ENCODE measurements at places on chromosomes 12 and 14.

DNA sequence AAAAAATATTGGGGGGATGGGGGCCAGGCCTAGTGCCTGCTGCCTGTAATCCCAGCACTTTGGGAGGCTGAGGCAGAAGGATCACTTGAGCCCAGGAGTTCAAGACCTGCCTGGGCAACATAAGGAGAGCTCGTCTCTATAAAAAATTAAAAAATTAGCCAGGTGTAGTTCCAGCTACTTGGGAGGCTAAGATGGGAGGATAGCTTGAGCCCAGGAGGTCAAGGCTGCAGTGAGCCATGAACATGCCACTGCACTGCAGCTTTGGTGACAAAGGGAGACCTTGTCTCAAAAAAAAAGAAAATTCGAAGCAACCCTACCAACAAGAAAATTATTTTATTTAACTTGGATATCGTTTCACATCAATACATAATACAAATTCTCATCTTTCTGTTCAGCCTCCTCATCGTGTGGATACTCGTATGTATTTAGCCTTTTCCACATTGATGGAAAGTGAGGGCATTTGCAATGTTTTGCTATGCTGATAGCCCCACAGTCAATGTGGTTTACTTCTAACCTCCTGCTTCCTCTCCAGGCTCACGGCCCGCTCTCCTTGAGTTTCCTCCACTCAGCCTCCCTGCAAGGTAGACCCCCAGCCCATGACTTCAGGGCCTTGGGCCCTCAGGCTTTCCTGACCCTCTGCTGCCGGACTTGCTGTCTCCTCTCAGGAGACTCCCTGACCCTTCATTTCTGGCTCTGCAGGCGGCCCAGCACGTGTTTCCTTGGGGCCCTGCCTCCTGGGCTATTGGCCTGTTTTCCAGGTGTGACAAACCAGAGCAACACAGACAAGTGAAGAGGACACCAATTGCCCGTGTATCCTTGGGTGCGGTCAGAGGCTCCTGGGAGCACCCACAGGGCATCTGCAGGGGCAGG lies 54.8 kb downstream of the NFKBIA start:
- DNase-seq: no peak

GRCh38 chr14:105399466-105399775 lies 1.1 kb downstream of the TEX22 start:
- DNase-seq: no peak

DNA sequence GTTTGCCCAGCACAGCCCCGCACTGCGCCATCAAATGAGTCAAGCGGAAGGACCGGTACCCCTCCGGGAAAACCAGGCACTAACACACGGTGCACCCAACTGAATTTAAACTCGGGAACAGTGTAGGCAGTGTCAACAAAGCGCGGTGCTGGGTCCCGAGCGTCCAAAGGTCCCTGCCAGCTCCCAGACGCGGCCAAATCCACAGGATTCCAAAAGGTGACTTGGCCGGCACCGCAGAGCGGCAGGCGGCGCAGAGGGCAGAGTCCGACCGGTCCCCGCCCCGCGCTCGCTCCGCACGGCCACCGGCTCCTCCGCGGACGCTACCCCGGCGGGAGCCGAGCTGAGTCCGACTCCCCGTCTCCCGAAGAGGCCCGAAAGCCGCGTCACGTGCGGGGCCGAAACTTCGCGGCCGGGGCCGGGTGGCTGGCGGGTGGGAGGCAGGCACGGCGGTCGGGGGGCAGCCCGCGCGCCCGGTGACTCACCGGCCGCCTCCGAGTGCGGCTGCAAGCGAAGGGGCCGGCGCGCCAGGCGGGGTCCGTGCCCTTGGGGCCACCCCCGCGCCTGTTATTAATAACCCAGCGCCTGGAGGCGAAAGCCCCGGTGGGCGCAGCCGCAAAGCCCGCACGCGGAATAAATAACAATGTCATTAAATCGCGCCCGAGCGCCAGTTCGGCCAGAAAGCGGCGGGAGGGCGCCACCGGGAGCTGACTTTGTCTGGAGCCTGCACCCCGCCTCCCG lies 863 bp downstream of the DENND5B start:
- no peak for DNase-seq

- DNase-seq: no peak
These were observed 89.2 kb downstream of the DICER1 start for GRCh38 chr14:95068080-95068479.

DNA sequence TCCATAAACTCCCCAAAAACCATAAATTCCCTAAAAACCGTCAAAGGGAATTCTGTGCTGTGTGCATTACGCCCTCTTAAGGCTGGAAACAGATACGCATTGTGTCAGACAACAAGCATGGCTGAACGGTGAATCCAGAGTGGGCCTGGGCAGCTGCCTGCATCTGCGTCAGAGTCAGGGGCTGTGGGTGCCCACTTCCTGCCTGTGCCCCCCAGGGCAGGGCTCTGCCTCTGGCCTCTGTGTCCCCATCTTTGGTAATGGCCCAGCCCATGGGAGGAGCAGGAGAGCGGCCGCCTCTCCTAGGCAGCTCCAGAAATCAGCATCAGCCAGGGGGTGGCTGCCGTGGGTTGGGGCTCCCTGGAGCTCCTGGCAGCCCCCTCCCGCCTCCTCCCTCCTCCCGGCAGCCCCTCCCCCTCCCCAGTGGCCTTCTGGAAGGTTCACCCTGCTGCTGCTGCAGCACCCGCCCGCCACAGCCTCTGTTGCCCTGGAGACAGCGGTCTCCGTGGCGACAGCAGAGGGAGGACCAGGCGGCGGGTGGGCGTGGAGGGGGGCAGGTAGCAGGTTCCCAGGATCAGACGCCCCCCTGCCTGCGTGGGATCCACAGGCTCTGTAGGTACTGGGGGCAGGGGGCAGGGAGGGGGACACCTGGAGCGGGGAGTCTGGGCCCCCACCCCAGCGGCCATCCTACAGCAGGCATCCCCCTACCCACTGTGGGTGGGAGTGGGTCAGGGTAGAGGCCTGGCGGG lies 5.9 kb downstream of the MMP17 start:
- DNase-seq: no peak

DNA sequence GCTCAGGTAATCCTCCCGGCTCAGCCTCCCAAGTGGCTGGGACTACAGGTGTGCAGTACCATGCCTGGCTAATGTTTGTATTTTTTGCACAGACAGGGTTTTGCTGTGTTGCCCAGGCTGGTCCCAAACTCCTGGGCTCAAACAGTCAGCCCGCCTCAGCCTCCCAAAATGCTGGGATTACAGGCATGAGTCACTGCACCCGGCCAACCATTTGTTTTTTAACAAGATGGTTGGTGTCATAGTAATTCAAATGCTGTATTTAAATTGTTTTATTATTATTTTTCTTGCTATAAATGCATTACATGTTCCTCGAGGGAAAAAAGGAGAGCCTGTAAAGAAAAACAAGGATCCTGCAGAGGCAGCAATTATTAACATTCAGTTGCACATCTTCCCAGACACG lies 83.9 kb downstream of the EP400 start:
- DNase-seq: no peak

GRCh38 chr12:64660237-64661018 lies 50.1 kb downstream of the RASSF3 start:
- DNase-seq: no peak

DNA sequence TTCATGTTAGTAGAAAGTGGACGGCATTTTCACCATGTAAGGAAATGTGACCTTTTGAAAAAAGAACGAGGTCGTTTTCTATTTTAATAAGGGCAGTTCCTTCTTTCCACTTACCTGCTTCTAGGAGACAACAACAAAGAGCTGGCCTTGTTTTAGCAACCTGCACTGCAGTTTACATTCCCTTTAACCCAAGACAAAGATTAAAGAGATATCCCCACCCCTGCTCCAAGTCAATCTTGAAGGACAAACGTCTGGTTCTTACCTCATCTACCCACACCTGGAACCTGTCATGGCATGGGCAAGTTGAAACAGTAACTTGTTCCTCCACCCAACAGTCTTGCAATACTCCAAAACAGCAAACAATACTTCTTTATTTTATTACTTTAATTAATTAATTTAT lies 32.7 kb downstream of the ZCCHC8 start:
- DNase-seq: no peak

DNA sequence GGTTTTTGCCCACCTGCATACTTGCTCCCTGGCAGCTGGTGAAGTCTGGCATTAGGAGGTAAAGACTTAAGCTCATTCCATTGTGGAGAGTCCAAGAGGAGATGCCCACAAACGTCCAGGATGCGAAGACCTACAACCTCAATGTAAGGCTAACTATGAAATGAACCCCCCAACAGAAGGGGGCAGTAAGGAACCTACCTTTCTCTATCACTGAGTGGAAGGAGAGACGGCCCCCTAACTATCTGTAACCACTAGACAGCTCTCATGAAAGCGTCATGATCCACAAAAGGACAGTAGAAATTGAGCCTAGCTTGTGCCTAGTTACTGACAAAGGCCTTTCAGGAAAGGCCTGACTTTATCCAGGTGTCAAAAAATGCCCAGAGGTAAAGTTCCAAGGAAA lies 55.3 kb downstream of the ZFYVE21 start:
- DNase-seq: no peak

GRCh38 chr12:131596115-131596514 lies 114.8 kb upstream of the SFSWAP start:
- DNase-seq: no peak

DNA sequence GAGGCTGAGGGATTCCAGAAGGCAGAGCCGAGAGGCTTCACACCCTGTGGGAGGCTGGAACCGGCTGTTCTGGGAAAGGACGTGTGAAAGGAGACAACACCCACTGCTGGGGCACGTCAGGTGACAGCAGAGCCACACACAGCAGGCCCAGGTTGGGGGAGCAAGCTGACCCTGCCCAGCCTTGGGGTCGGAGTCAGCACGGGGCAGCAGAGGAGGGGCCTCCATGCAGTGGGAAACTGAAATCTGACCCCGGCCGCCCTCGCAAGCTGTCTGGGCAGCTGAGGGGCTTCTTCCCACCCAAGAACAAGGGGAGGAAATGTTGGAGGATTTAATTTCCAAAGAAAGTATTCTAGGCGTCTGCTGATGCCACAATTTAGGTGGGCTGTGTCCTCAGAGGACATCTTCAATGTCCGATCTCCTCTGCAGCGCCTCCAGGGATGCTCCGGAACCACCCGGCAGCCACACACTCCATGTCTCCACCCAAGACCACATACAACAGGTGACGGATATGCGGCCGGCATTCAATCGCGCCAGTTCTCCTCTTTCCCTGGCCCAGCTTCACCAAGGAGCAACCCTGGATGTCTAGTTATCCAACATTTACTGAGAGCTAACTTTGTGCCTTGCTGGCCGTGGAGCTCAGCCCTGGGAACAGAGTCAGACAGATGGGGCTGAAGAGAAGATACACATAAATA lies 30.7 kb downstream of the SNRNP35 start:
- no peak for DNase-seq

DNA sequence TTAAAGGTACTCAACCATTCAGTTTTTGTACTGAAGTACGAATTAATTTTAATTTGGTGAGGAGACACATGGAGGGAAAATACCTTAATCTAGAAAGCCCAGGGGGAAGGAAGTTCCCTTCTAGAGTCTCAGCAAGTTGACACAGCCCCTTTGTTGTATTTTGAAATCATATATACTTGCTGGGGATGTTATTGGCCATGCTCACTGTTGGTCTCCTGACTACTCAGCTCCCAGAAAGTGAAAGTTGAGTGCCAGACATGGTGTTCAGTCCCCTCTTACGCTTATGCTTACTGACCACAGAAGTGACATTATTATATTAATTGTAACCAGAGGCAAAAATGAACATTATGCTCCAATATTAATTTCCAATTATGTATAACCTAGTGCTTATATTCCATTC lies 28.1 kb downstream of the ARF6 start:
- no peak for DNase-seq

DNA sequence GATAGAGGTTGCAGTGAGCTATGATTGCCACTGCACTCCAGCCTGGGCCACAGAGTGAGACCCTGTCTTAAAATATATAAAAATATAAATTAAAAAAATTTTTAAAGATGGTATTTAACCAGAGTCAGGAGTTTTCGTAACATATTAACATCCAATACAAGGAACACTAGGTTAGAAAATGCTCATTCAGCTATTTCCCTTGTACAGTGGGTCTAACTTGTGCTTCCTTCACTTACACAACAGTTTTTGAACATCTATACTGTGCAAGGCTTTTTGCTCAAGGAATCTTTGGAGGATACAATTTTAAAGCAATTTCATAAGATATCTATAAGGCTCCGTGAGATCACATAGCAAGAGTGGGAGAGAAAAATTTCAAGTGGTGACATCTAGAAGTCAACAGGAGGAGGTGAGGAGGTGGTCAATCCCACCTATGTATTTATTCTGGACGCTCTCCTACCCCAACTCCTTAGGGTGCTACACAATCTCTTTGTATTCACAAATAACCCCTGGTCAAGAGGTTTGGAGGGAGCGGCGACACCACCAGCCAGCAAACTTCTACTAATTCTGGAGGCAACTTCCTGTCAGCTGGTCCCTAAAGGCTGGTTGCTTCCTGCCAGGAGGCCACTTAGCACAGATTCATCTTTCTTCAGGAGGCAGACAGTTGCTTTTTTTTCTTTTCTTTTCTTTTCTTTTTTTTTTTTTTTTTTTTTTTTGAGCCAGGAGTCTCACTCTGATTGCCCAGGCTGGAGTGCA lies 22.2 kb downstream of the DUSP16 start:
- DNase-seq: no peak

DNA sequence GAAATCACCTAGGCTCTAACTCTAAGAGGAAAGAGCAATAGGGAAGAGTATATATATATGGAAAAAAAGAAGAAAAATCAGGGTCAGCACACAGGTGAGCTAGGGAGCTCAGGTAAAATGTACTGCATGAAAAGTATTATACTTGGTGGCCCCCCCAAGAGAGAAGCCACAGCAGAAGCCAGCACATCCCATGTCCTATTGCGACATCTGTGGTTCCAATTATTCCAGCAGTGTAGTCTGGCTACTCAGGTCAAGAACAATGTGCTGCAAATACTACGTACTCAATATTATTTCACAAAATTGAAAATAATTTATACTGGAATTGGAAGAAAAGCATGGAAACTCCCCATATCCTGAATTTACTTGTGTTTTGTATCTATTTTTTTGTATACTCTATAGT lies 85.5 kb downstream of the CEP83 start:
- no peak for DNase-seq

GRCh38 chr12:90064852-90065801 lies 356.5 kb upstream of the ATP2B1 start:
- no peak for DNase-seq

GRCh38 chr12:93174048-93174447 lies 203.7 kb upstream of the NUDT4 start:
- DNase-seq: peak; percentile 65

Data from AG09319 (cell line).